CD4-positive, alpha-beta memory T cell (primary cell): ENCODE measurements at places on chromosomes 16 and 17. TPM values are rescaled to one million over a fixed set of nuclear protein-coding genes. Genes with fewer than 3 reads are reported as not detected.

The OTOP3 gene
- not detected for total RNA-seq

DNA sequence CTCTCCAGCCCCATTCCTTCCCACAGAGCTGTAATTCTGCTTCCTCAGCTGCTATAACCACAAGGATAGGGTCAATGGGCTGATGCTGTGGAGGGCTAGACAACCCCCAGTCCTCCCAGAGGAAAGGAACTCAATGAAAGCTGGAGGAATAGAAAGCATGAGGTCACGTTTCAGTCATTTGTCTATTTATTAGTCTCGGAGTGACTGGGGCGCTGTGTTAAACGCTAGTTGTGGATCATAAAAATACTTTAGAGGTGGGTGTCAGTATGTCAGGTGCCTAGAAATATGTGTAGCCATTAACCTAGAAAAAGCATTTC lies 787 bp upstream of the CCL3L1 start:
- H3K27ac ChIP-seq: no peak overlapping the region
- H3K36me3 ChIP-seq: no peaks in the 10 kb centered on the region
- DNase-seq: no peak
- H3K4me1 ChIP-seq: no peaks in the 10 kb centered on the region
- no peaks in the 10 kb centered on the region for H3K27me3 ChIP-seq

The SKAP1 gene
- total RNA-seq: 83.4 TPM

GRCh38 chr16:57049678-57050077 lies 42.7 kb upstream of the CPNE2 start:
- no peak overlapping the region for H3K4me3 ChIP-seq
- H3K4me1 ChIP-seq: peaks cover 19% of the 10 kb centered on the region
- no peak overlapping the region for H3K27ac ChIP-seq
- H3K27me3 ChIP-seq: no peaks in the 10 kb centered on the region
- peaks cover 82% of the 10 kb centered on the region for H3K36me3 ChIP-seq
